ENCODE measurements at places on chromosomes 12 and 14.

DNA sequence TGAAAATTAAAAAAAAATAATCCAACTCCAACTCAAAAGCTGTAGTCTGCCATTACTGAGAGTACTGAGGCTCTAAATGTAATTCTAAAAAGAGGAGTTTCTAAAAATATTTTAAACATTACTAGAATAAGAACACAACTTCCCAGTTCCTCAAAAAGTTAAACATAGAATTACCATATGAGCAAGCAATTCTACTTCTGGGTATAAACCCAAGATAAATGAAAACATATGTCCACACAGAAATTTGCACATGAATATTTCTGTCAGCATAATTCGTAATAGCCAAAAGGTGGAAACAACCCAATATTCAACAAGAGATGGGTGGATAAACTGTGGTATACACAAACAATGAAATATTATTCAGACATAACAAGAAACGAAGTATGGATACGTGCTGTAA, 15.0 kb upstream of the NR2C1 start:
- no peak for DNase-seq

DNA sequence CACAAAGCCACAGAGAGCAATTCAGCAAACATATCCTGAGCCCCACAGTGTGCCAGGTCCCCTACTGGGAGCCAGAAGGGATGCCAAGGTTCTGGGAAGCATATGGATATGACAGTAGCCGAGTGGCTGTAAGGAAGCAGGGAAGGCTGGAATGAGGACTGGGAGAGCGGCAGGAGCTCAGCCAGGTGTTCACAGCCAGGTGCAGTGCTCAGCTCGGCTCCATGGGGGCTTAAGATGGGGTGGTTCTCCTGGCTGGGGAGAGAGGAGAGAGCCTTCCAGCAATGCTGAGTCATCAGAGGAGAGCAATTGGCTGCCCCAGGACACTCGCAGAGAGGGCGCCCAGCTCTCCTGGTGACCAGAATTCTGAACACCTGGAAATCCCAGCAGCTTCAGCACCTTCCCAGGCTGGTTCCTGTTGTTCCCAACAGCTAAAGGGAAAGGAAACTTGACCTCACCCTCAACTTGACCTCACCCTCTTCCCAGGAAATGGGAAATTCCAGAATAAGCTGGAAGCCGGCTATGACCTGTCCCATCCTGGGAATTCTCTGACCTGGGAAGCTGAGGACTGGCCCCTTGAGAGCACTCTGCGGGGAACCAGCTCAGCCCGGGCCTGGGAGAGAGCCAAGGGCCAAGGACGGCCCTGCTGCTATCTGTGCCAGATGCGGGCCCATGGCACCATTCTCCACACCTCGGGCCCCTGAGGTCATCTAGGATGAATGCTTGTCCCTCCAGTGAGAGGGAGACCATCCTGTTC, 34.6 kb downstream of the SLC6A12 start:
- no peak for DNase-seq

DNA sequence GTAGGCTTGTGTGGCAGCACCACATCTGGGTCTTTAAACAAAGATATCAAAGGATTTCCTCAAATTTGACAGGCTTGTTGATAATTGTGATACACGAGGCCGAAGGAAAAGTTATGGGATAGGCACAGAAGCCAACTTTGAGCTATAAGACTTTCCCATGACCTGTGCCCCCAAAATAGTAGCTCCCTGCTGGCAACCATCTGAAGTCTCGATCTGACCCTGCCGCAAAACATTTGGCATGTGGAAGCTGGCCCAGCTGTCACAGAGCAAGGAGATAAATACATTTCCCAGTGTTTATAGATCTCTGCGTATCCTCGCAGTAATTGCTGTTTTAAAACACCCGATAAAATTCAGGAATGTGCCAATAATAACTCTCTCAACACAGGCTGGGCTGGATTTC, 26.4 kb upstream of the RGS6 start:
- no peak for DNase-seq

- DNase-seq = no peak
These were observed 98.2 kb downstream of the SSPN start for GRCh38 chr12:26293612-26294011.

- DNase-seq = no peak
These were observed 11.6 kb upstream of the MDM2 start for GRCh38 chr12:68796399-68796798.

- DNase-seq = no peak
These were observed 19.8 kb downstream of the HVCN1 start for GRCh38 chr12:110669193-110669502.

- DNase-seq = no peak
These were observed 19.2 kb downstream of the NOS1 start for GRCh38 chr12:117342247-117342646.

- no peak for DNase-seq
These were observed 399.9 kb downstream of the FOXG1 start for GRCh38 chr14:29166507-29166906.

DNA sequence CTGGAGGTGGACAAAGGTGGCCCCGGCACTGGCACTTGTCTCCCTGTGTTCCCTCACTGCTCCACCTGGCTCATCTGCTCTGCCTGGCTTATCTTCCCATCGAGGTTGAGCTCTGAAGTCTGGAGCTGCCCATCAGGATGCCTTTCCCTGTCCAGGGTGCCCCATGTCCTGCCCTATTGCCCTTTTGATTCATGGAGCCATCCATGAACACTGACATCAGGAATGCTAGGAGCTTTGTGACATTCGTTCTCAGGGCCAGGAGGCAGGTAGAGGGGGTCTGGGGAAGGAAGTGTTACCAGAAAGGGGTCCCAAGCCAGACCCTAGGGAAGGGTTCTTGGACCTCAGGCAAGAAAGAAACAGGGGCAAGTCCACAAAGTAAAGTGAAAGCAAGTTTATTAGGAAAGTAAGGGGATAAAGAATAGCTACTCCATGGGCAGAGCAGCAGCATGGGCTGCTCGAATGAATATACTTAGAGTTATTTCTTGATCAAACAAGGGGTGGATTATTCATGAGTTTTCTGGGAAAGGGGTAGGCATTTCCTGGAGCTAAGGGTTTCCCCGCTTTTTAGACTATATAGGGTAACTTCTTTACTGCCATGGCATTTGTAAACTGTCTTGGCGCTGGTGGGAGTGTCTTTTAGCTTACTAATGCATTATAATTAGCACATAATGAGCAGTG, 51.6 kb downstream of the RIN3 start:
- no peak for DNase-seq

- DNase-seq = no peak
These were observed 37.0 kb downstream of the RPH3A start for GRCh38 chr12:112828541-112828940.

DNA sequence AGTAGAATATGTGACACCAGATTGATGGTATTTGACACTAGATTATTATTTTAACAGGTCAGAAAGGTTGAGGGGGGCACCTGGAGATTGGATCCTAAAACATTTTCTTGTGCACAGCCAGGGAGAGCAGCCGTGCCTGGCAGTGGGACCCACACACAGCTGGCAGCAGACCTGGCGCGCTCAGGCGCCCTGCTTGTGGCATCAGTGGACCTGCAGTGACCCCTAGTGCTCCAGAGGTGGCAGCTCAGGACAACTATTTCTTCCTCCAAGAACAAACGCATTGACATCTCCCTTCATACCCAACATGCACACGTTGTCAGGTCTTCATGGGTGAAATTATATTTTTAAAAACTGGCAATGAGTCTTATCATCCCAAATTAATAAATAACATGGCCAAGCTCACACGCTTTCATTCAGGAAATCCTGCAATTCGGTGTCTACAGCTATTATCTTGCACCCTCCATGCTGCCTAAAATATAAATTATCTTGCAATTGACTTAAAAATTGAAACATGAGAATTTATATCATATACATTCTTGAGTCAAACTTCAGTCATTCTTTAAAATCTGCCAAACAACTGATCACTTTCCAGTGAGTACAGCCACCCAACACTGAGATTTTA, 7.7 kb upstream of the TMEM132D start:
- DNase-seq = peak; percentile 25

DNA sequence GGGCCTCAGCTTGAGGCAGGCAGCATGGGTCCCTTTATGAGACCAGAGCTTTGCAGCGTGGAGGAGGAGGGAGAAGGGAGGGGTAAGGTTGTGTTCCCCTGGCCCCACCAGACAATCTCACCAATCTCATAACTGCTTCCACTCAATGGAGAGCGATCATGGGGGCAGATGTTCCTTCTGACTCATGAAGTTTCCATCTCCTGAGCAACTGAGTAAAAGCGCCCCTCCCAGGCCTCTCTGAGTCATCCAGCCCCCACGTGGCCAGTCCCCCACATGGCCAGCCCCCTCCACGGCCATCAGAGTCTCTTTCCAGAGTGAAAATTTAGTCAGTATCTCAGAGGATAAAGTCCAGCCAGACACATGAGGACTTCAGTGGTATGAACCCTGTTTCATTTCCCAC, 39.2 kb upstream of the PLXNC1 start:
- peak; percentile 68 for DNase-seq

DNA sequence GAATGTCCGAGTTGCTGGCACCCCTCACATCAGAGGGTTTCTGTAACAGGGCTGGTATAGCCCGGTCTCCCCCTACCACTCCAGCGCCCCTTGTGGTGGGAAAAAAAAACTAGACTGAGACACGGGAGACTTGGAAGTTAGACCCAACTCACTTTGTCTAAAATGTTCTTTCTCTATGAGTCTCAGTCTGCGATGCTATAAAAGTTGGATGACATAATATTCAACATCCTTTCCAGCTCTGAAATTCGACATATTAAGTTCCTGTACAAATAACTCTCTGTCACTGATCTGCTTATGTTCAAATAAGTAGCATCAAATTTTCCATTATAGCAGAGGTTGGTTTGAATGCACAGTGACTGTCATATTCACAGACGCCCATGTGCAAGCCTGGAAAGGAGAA, 25.7 kb upstream of the TC2N start:
- no peak for DNase-seq

DNA sequence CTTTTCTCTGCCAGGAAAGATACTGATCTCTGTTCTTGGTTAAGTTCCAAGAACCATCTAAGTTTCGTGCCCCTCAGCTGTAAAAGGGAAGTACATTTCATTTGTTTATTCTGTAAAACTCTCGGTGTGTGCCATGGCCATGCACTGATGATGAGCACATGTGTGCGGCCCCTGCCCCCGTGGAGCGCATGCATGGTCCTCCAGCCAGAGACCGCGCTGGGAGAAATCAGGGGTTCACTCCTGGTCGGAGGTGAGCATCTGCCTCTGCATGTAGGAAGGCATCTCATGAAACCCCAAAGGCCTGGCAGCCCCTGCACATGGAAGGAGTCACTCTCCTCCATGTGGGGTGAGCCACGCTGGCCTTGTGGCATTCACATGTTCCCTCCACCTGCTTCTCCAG, 102.5 kb upstream of the RTL1 start:
- no peak for DNase-seq

GRCh38 chr12:102474438-102475064, 5.8 kb downstream of the IGF1 start:
- peak; percentile 25 for DNase-seq

- DNase-seq = no peak
These were observed 179.3 kb upstream of the PZP start for GRCh38 chr12:9387450-9387849.

DNA sequence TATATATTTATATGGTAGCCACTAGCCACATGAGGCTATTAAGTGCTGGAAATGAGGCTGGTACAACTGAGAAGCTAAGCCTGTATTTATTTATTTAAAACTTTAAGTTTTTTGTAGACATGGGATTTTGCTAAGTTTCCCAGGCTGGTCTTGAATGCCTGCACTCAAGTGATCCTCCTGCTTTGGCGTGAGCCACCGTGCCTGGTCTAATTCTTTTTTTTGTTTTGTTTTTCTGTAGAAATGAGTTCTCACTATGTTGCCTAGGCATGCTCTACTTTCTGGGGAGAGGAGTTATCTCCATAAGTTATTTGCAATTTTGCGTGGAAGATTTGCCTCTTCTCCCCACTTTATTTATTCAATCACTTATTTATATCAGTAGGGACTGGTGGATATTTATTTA, 4.8 kb upstream of the SNRNP35 start:
- DNase-seq = no peak

Measured in activated T-cell treated with anti-CD3 and anti-CD28 coated beads, Interleukin-2, amount 50 U/mL, for 48 hours (primary cell).